ENCODE measurements at places on chromosomes 7 and 10.
A peak's percentile ranks its signal among the peaks of the same experiment; 100 is the strongest.

DNA sequence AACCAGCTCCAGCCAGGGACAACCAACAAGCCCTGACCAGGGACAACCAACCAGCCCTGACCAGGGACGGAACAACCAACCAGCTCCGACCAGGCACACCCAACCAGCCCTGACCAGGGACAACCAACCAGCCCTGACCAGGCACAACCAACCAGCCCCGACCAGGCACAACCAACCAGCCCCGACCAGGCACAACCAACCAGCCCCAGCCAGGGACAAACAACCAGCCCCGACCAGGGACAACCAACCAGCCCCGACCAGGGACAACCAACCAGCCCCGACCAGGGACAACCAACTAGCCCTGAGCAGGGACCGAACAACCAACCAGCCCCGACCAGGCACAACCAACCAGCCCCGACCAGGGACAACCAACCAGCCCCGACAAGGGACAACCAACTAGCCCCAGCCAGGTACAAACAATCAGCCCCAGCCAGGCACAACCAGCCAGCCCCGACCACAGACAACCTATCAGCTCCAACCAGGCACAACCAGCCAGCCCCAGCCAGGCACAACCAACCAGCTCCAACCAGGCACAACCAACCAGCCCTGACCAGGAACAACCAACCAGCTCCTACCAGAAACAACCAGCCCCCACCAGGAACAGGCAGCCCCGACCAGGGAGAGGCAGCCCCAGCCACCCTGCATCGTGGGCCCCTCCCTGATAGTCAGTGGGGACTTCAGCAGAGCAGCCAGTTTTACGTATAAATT, 56.4 kb downstream of the PROSER2 start:
- DNase-seq = no peak

DNA sequence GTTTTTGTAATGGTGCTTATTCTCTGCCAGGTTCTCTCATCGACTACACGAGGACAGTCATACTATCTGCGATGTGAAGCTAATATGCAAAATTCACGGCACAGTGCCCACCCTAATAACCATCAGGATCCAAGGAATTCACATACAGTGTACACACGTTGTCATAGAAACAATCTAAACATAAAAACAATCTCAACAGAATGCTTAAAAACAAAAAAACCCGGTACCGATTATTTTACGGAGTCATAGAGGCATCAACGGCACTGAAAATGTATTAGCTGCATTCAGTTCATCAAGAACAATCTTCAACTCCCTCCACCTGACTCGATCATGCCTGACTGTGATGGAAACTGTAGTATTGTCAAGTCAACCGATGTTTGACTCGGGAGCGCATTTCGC, 628 bp downstream of the MRPS33 start:
- DNase-seq = peak; percentile 55

- no peak for DNase-seq
Measured at GRCh38 chr7:150738591-150739001, 1.4 kb downstream of the GIMAP5 start.

DNA sequence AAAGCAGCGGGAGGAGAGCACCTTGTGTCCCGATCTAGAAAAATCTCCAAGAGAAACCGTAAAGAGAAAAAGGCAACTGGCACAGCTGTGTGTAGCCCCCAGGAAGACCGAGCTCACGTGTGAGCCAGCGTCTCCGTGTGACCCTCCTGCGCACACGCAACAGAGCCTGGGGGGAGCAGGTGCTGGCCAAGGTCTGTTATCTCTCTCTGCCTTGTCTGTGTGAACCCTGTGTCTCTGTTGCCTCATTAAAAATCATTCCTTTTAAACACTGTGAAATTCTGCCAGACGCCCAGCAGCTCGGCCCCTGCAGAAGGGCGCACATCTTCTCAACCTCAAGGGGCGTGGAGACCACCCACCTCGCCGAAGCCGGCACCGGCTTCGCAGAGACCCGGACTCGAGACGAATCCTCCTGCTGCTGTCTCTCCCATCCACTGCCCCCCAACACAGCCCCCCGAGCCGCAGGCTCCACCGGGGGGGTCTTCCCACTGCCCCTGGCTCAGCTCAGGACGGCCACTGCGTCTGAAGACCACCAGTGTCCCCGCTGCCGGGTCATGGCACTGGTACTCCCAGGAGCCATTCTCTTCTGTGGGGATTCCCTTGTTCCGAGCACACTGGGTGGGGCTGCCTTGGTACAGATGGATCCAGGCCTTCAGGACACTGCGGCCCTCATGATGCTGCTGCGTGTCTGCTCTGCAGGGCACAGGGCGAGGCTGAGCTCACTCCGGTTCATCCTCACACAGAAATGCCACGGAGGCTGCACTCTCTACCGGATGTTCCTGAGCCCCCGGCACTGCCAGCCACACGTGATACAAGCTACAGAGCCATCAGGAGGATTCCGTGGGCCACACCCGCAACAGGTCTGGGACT, 94.3 kb upstream of the DNAAF5 start:
- DNase-seq = no peak

GRCh38 chr10:118193642-118194041, 146.9 kb upstream of the RAB11FIP2 start:
- DNase-seq = peak; percentile 44

DNA sequence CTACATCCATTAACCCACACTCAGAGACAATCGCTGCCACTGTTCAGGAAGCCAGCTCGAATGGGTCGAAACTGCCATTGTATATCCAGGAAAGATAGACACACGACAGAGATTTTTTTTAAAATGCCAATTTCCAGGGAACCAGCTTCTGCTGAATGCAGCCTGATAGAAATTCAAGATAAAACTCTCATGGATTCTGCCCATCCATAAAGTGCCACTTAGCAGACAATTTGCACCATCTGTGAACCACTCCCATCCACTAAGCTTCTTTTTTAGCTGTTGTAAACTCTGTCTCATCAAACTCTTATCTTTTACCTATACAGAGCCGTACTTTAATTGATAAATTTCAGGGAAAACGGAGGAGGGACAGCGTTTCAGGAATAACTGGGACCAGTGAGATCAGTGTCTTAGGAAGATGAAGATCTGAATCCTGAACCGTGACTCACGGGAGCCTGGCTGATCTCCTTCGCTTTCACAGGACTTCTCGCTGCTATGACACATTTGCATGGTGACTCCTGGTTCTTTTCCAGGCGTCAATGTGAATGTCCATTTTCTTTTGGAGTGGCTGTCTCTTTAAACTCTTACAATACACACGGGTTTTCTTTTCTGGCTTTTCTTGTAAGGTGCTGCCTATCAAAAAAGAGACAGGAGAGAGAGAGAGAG, 103.4 kb downstream of the FAM204A start:
- peak; percentile 87 for DNase-seq

DNA sequence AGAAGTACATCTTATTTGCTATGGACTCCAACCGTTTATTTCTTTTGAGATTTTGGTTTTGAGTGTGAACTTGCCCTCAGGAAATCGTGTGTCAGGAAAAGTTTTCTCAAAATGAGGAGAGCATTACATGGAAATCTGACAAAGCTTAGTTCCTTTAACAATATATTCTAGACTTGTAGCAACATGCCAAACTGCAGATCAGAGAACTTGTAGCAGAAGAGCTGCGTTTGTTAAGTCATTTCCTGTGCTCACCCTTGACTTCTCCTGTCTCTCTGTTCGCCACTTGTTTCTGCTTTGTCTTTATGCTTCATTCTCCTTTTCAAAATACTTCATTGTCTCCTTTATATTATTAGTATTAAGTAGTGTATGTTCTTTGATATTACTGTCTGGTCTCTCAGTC, 116.6 kb upstream of the FOXP2 start:
- no peak for DNase-seq

- DNase-seq = peak; percentile 92
Measured at GRCh38 chr10:62437696-62438095, 63.5 kb downstream of the ZNF365 start.

GRCh38 chr7:120334475-120334874, 61.5 kb downstream of the KCND2 start:
- no peak for DNase-seq

GRCh38 chr10:122279725-122280141, 8.6 kb downstream of the BTBD16 start:
- peak; percentile 48 for DNase-seq

- no peak for DNase-seq
Measured at GRCh38 chr10:19944911-19945663, 128.9 kb downstream of the PLXDC2 start.

- no peak for DNase-seq
Measured at GRCh38 chr7:68684246-68684839, 913.9 kb upstream of the AUTS2 start.

GRCh38 chr10:122466951-122467381, 5.6 kb downstream of the HTRA1 start:
- no peak for DNase-seq

DNA sequence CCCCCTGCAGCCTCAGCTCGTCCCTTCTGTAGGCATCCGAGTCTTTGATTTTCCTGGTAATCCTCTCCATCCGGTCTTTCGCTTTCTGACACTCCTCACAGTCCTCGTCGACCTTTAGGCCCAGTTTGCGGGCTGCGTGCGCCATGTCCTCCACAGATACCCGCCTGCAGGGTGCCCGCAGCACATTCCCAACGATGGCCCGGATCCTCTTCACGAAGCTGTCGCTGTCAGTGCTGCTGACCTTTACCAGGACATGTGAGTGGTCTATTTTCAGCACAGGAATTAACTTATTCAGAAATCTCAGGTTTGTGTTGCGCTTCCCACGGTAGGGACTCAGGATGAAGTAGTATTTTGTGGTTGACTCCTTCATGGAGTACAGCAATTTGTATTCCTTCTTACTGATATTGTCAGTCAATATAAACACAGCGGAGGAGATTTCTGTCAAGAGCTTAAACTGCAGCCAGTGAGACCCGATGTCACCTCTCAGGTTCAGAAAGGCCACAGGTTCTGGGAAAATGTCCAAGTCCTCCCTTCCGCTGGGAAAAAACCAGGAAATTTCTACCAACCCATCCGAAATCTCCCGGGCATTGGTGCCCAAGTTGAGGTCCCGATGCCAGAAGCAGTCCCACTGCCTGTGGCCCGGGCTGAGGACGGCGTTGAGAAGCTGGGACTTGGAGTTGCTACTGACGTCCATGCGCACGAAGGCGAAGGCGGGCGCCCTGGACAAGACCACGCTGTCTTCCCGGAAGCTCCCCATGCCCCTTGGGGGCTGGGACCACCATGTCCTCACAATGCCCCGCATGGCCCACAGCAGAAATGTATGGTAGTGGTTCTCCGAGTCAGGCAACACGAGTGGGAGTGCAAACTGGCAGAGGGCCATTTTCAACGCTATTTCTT, 8.9 kb upstream of the MRPS24 start:
- DNase-seq = no peak

GRCh38 chr7:123639631-123640030, 16.0 kb upstream of the LMOD2 start:
- DNase-seq = no peak

- no peak for DNase-seq
Measured at GRCh38 chr7:14407246-14408015, 418.0 kb upstream of the ETV1 start.

- DNase-seq = no peak
Measured at GRCh38 chr10:125531465-125531864, 151.5 kb downstream of the TEX36 start.

GRCh38 chr7:1662767-1663166, 7.3 kb upstream of the ELFN1 start:
- DNase-seq = no peak

- no peak for DNase-seq
Measured at GRCh38 chr7:159083001-159083697, 61.5 kb downstream of the VIPR2 start.

GRCh38 chr7:30364773-30365172, 80.4 kb downstream of the ZNRF2 start:
- DNase-seq = no peak

DNA sequence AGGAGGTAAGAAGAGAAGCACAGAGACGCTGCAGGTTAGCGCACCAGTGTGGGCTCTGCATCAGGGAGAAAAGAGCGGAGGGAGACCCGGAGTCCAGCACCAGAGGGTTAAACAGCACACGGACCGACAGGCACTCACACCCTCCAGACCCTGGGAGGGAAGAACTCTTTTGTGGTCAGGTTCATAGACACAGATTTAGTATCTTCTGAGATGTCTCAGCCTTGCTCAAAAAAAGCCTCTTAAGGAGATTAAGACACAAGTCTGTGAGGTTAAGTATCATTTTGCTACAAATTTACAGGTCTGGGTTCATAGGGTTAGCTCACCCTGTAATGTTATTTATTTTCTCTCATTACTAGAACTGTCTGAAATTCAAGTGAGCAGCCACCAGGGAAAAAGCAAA, 16.8 kb upstream of the NDST2 start:
- DNase-seq = no peak

GRCh38 chr7:106603346-106603745, 57.6 kb downstream of the CCDC71L start:
- DNase-seq = no peak

- DNase-seq = no peak
Measured at GRCh38 chr10:5526691-5527331, 2.0 kb downstream of the CALML3 start.

- DNase-seq = no peak
Measured at GRCh38 chr7:69816501-69816900, 218.2 kb downstream of the AUTS2 start.

DNA sequence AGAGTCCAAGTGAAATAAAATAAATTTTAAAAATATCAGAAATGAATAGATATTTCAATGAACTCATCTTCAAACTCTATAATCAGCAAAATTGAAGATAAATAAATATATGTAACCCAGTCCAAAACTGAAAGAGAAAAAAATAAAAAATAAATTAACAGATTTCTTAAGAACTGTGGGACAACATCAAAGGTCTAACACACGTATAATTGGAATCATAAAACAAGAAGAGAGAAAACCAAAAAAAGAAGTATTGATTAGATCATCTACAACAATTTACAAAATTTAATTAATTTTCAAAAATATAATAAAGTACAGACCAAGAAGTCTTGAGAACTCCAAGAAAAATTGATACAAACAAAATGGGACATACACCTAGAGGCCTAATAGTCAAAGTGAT, 625.8 kb upstream of the SORCS1 start:
- no peak for DNase-seq

Data from AG10803 (cell line).